ENCODE measurements at places on chromosomes 6 and 20. TPM values are rescaled to one million over a fixed set of nuclear protein-coding genes. Genes with fewer than 3 reads are reported as not detected.

Gene CPNE5
- total RNA-seq = 0.15 TPM

Gene MMP24
- total RNA-seq = 20.7 TPM

Gene GCNT2
- total RNA-seq = 9.8 TPM

Gene CHMP4B
- 178 TPM for total RNA-seq

Gene IL17A
- not detected for total RNA-seq

Gene CRISP3
- total RNA-seq = not detected

Gene TCP11
- not detected for total RNA-seq

Gene CPXM1
- not detected for total RNA-seq

Gene SF3B5
- 225 TPM for total RNA-seq

Gene LSM14B
- 26.7 TPM for total RNA-seq

Gene ULBP3
- 4.0 TPM for total RNA-seq

Gene FAM217A
- not detected for total RNA-seq

Gene CDC25B
- total RNA-seq = 177 TPM

Gene HMGCLL1
- total RNA-seq = 0.18 TPM

Gene PPP1R3G
- 1.7 TPM for total RNA-seq

Gene OR2H1
- not detected for total RNA-seq

Gene RNF144B
- 0.88 TPM for total RNA-seq

Gene CCN6
- total RNA-seq = not detected

Gene LHFPL5
- total RNA-seq = 0.13 TPM

Gene ZFP57
- not detected for total RNA-seq

Gene PLAGL2
- 14.3 TPM for total RNA-seq

Gene CLDN20
- total RNA-seq = not detected

Gene TSBP1
- not detected for total RNA-seq

Gene POM121L2
- total RNA-seq = not detected

Gene BPIFB2
- not detected for total RNA-seq

Gene POFUT1
- 46.0 TPM for total RNA-seq

Gene GSTA2
- 0.06 TPM for total RNA-seq

Gene TTK
- total RNA-seq = 22.8 TPM
